Activated T-helper 1 cell treated with Interleukin-2 at 50 U/mL for 16 hours (primary cell): ENCODE measurements at places on chromosomes 11 and 22.

- DNase-seq = no peak
Measured at GRCh38 chr11:96051820-96052219, 127.9 kb upstream of the MTMR2 start.

GRCh38 chr11:115930291-115930690, 426.1 kb upstream of the CADM1 start:
- DNase-seq = no peak

DNA sequence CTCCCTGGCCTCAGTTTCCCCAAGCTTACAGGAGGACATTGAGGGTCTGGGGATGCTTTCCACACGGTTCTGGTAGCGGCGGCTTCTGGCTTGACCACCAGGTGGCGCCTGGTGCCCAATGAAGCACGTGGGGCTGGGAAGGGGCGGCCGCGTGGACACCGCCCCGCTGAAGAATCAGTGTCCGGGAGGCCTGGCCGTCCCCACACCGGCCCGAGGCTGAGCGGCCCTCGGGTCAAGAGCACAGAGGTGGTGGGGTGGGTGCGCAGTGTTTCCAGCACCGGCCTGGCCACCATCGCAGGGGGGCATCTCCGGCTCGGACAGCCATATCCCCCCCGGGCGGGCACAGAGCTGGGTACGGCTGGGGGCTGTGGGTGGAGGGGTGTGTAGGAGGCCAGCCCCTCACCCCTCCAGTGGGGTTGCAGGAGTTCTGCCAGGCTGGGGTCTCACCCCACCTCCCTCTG, 27.8 kb upstream of the PPARA start:
- DNase-seq = peak; percentile 41

DNA sequence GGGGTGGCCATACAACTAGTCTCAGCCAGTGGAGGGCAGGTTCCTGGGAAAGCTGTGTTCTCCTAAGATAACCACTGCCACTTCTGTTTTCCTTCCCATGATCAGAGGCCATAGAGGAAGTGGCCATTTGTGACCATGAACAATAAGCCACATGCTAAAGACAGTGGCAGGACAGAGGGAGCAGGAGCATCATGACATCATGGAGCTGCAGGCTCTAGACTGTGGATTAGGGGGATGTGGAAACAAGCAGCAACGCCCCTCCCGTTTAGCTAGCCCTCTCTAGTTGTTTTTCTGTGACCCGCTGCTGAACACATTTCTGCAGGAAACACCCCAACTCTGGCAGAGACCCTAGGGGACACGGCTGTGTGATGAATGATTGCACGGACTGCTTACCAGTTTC, 195.0 kb upstream of the NECTIN1 start:
- DNase-seq = no peak

DNA sequence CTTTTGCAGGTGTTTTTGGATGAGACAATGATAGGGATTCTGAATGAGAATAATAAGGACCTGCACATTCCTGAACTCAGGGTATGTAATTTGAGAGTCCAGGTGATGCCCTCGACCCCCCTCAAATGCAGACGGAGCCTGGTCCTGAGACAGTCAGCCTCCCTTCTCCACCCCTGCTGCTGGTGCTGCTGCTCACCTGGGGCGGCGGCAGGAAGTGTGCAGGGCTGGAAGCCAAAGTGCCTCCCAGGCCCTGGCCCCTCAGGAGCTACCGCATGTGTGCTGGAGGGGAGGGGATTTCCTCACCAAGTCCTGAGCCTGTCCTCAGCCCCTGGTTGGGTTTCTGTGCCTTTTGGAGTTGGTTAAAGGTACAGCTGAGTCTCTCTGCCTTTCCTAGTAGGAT, 19.0 kb upstream of the GLB1L2 start:
- no peak for DNase-seq

DNA sequence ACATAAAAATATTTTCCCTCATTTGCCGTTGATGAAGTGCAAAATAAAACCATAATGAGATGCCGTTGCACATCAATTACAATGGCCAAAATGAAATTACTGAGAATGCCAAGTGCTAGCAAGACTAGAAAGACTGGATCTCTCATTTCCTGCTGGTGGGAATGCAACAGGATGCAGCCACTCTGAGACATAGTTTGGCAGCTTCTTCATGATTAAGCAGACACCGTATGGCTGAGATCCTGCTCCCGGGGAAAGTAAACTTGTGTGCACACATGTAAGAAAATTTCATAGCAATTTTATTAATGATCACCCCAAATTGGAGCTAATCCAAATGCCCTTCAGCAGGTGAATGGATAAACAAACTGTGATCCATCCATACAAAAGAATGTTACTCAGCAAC, 1013.2 kb downstream of the TBC1D22A start:
- DNase-seq = no peak

DNA sequence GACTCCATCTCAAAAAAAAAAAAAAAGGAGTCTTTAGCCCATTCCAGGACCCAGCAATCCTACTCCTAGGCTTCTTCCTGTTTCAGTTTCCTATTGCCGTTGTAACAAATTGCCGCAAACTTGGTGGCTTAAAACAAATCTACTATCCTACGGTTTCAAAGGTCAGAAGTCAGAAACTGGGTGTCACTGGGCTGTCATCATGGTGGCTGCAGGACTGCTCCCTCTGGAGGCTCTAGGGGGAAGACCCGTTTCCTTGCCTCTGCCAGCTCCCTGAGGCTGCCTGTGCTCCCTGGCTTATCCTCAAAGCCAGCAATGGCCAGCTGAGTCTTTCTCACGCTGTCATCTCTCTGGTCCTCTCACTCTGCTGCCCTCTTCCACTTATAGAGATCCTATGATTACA, 8.7 kb upstream of the DAGLA start:
- no peak for DNase-seq

DNA sequence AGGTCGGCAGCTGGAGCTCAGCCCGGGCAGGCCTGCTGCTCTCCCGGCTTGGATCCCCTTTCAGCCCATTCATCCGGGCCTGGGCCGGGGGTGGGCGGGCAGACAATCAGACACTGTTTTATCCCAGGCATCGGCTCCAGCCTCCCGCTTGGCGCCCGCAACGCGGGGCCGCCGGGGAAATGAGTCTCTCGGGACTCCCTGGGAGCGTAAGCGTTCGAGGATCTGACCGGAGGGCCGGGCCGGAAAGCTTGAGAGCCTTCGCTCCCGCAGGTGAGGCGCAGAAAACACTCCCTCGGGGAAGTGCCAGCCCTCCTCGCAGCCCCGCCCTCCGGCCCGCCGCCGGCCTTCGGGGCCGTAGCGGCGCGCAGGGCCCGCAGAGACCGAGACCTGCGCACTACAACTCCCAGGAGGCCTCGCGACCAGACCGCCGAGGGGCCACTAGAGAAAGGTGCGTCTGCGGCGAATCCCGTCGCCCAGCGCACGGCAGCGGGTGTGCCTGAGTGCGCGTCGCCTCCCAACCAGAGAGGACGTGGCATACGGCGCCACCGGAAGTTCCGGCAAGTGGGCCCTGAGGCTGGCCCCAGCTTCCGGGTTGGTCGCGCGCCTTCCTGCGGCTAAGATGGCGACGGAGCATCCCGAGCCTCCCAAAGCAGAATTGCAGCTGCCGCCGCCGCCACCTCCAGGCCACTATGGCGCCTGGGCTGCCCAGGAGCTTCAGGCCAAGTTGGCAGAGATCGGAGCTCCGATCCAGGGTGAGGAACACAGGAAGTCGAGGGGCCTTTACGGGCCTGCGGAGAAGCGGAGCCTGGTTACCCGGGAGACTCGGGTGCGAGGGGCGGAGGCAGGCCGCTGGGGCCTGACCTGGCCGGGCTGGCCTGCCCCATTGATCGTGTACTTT, at the start of gene SF3B2:
SF3B2 (plus strand) TSS at position 599 of the 898 bp plus-strand sequence; CDS start at position 620, 21 bp downstream.
- peak; percentile 97 for DNase-seq

DNA sequence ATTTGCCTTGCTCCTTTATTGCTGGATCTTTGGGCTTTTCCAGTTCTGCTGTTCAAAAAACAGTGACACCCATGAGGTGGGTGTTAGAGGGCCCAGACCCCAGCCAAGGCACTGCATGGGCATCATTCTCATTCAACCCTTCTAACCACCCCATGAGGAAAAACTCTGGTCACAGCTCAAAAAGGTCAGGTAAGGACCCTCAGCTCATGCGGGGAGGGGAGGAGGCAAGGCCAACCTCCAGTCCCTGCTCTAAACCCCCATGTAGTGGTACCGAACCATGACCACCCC, 7.4 kb downstream of the GNB1L start:
- no peak for DNase-seq

- no peak for DNase-seq
Measured at GRCh38 chr11:87006035-87006434, 31.7 kb upstream of the TMEM135 start.

- no peak for DNase-seq
Measured at GRCh38 chr11:11082646-11083045, 224.8 kb upstream of the ZBED5 start.

DNA sequence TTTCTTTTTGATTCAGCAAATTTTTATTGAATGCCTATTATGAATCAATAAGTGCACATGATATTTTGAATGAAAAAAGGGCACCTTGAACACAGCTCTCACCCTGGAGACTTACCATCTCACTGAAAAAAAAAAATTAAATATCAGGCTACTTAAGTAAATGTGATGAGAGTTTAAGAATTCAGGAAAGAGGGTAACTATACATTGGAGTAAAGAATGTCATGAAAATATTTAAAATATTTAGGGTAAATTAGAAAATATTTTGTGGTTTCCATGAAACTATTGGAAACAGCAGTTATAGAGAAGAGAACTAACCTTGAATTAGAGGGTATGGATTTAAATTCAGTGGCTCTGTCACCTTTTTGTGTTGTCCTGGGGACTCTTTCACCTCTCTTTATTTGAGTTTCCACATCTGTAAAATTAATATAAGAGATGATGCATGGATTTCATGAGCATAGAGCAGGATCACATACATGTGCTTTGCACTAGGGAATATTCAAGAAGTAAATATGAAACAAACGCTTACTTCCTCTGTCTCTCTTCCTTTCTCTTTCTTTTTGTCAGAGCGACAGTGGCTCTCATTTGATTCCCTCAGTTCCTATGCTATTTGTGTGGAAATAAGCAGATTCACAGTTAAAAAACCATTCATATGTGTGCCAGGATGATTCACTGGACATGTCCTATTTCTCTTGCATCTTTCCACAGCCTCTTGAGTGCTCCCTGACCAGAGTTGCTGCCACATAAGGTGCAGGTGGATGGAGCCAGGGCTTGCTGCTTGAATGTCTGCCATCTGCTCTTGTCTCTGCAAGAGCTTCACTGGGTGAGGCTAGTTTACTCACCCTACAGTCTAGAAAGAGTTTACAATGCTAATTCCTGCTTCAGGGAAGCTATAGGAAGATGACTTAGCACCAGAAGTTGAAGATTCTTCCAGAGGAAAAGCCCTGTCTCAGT, 533.1 kb downstream of the ETS1 start:
- no peak for DNase-seq

GRCh38 chr22:43825651-43826050, 13.5 kb upstream of the EFCAB6 start:
- DNase-seq = no peak

- DNase-seq = no peak
Measured at GRCh38 chr22:24391836-24392217, 35.6 kb upstream of the ADORA2A start.

DNA sequence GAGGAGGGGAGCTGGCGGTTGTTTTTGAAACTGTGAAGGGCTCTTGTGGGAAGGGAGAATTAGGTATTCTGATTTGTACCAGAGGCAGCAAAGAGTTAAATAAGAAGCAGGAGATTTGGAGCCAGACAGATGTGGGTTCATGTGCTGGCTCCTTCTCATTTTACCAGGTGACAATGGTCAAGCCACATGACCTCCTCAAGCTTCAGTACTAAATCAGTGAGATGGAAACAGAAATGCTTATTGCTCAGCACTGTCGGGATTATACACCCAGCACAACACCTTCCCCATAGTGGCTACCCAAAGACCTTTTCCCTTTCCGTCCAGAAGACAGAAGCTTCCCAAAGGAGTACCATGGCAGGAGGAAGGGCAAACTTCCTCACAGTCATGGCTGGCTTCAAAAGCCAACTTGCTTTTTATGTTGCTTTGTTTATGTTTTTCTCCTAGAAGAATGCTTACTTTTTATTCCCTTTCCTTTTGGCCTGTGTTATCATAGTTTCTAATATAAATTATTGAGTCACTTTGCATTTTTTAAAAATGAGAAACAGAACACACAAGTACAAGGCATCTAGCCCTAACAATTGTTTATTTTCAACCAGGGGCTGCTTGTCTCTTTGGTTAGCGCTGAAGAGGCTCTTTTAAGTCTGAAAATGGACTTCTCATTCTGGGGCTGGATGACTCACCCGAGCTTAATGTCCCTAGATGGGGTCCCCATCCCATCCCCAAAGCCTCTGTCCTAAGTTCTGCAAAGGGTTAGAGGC, 181.5 kb upstream of the ZBED5 start:
- DNase-seq = no peak

DNA sequence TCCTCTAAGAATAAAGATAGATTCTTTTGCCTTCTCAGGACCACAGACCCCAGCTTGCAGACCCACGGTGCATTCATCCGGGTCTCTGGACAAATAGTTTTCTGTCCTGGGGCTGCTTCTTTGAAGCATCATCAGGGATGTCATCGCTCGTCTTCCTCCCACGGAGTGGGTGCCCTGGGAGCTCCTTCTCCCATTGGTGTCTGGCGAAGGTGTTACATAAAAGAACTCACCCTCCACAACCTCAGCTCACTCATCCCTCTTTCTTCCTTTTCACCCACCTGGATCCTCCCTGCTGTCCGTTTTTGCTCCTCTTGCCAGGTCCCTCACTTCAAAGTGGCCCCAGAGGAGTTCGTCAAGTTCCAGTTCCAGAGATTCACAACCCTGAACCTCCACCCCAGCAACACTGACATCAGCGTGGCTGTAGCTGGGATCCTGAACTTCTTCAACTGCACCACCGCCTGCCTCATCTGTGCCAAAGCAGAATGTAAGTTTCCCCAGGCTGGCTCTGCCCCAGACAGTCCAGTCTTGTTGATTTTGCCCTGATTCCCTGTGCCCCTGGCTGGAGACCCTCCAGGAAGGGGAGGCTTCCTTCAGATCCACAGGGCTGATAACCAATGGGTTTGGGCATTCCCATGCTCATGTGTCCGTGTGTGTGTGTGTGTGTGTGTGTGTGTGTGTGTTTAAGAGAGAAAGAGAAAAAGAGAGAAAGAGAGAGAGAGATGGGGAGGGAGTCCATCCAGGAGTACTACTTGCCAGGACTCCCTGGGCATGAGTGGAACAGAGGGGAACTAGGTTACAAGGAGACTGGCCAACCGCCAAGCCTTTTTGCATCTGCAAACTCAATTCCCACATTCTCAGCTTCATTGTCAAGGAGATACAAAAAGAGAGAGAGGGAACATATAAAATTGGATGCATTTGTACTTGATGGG, 204.2 kb upstream of the TBCEL start:
- no peak for DNase-seq

GRCh38 chr11:11441516-11441915, 88.5 kb upstream of the CSNK2A3 start:
- no peak for DNase-seq

- DNase-seq = no peak
Measured at GRCh38 chr11:134370526-134371435, 39.0 kb downstream of the GLB1L2 start.
